ENCODE measurements at places on chromosomes 1 and 21. TPM values are rescaled to one million over a fixed set of nuclear protein-coding genes. Genes with fewer than 3 reads are reported as not detected.

The SLC9C2 gene
- not detected for total RNA-seq

The UBXN10 gene
- total RNA-seq, result not detected

DNA sequence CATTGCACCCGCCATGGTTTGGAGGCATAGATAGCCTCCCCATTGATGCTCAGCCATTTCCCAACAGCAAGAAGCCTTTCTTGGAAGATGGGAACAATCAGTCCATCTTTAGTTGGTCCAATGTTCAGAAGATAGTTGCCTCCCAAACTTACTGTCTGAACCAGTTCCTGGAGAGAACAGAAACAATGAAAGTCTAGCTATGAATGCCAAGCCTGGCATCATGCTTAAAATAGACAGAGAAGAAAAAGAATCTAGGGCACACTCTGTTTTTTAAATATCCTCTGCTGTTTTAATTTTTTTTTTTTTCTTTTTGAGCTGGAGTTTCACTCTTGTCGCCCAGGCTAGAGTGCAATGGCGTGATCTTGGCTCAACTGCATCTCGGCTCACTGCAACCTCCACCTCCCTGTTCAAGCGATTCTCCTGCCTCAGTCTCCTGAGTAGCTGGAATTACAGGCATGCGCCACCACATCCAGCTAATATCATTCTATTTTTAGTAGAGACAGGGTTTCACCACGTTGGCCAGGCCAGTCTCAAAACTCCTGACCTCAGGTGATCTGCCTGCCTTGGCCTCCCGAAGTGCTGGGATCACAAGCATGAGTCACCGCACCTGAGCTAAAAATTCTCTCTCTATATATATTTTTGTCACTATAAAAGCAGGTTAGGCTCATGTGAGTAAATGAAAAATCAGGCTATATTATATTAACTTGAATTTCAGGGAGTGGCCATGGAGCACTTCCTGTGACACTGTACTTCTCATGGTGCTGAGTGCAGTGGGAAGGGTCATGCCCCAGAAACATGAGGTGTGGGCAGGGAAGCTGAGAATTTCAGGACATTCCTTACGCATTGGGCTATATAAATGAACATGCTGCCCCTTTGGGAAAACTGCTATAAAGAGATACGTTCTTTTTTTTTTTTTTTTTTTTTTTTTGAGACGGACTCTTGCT is 19.1 kb downstream of the FUCA1 start:
- no peak for DNase-seq

DNA sequence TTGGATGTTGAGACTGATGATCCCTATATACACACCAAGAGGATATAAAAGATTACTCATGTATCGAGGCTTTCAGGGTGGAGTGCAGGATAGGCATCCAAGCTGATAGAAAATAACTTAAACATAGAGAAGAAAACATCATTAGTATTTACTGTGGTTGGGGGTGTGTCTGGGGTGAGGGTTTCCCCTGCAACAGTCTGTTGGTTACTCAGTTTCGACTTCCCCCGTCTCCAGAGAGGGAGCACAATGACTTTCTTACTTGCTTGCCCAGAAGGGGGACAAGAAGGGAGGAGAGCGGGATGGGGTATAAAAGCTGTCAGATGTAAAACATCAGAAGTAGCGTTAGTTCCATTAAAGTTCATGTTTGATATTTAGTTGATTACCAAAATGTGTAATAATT is 717.4 kb upstream of the ZP4 start:
- DNase-seq, result no peak

Measured in LHCN-M2 (cell line).